ENCODE measurements at places on chromosomes 11 and 22.

- no peak for DNase-seq
Measured at GRCh38 chr11:69252490-69252837, 41.5 kb upstream of the MYEOV start.

- no peak for DNase-seq
Measured at GRCh38 chr11:3877364-3878257, 22.1 kb downstream of the STIM1 start.

GRCh38 chr11:37978647-37979046 lies 1380.6 kb upstream of the RAG2 start:
- no peak for DNase-seq

GRCh38 chr11:120778685-120779490 lies 245.0 kb upstream of the TBCEL start:
- DNase-seq: no peak

DNA sequence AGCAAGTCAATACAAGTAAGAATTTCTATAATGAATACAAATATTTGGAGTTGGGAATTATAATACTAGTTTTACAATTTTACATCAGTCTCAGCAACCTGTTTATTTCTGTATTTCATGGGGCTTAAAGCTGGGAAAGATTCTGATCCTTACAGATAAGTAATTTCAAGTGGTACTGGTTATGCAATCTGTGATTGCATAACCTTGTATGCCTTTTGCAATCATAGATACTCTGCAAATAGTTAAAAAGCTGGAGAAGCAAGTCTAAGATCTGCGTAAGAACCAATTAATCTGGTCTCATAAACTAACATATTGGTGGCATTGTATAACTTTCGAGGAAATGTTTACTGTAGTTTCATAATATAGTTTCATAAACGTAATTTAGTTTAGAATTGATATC lies 198.3 kb upstream of the PGR start:
- DNase-seq: no peak

GRCh38 chr11:6745465-6746015 lies 26.2 kb downstream of the OR2AG2 start:
- DNase-seq: no peak

DNA sequence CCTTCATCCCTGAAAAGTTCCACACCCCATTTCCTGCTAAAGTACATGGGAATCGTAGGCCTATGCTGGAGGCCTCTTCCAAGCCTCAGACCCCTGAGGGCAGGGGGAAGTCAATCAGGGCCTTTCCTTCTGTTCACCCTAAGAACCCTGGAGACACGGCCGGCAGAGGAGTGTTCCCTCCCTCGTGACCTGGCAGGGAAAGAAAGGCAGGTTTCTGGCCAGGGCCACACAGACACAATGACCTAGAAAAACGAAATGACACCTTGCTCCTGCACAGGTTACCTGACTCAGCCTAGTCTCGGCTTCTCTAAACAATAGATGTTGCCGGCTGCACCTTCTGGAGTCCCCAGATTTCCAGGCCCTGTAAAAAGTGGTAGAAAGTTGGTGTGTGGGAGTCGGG lies 60.6 kb upstream of the CADM1 start:
- DNase-seq: no peak

DNA sequence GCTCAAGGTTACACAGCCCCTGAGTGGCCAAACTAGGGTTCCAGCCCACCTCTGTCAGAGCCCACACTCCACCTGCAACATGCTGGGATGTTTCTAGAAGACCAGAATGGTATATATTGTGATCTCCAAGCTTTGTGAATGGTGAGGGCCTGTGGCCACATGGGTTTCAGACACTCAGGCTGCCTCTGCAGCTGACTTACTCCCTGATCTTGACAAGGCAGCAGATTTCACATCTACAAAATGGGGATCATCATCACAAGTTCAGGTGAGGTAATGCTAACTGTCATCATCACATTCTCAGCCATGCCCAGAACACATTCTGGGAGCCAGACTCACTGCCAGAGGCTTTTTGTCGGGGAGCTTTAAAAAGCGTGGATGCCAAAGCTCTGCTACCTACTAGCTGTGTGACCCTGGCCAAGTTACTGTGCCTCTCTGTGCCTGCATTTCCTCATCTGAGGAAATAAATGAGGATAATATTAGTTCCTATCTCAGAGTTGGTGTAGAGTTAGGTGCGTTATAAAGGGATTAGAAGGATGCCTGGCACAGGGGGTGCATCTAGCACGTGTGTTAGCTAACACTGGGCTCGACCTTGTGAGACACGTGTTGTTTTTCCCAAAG lies 24.9 kb upstream of the WNT11 start:
- DNase-seq: no peak

GRCh38 chr11:126547161-126547560 lies 191.7 kb downstream of the ST3GAL4 start:
- DNase-seq: no peak

DNA sequence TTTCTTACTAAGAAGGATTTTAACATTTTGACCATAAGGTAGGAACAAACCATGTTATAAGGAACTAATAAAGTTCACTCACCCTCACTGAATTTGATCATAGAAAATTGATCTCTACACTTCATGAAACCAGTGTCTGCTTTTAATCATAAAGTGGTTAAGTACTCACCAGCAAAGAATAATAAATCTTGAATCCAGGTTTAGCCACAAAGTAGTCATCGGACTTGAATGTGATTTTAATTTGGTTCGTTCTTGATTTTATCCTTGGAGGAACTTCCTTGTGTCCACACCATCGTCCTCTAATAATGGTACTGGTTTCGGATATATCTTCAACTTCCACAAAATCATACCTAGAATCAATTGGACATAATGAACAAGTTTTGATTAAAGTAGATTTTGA lies 40.5 kb upstream of the DDI1 start:
- no peak for DNase-seq

DNA sequence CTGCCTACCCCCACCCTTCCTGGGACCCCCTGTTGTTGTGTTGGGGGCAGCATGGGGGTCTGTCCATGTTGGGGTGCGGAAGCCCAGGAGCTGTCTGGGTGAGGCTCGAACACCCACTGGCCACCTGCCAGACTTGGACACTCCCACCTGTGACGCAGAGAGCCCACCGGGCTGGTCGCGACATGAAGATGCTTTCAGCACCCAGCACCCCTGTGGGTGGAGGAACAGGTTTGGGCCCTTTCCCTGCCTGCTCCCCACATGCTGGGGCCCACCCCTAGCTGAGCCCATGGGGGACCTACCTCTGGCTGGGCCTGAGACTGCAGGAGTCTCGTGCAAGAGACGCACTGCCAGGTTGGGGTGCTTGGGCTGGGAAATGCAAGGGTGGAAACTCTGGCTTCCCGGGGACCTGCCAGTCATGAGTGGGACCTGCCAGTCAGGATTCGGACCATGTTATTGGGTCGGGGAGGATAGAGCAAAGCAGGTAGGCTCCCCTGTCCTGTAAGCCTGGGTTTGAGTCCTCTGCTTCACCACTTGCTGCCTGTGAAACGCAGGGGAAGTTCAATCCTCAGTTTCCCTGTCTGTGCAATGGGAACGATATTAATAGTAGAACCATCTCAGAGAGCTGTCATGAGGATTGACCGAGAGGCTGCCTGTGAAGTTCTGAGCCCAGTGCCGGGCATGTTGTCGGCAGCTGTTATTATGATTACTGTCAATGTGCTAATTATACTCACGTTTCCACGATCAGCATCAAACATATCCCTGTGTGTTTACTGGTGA lies 24.1 kb downstream of the KIAA1671 start:
- DNase-seq: no peak

DNA sequence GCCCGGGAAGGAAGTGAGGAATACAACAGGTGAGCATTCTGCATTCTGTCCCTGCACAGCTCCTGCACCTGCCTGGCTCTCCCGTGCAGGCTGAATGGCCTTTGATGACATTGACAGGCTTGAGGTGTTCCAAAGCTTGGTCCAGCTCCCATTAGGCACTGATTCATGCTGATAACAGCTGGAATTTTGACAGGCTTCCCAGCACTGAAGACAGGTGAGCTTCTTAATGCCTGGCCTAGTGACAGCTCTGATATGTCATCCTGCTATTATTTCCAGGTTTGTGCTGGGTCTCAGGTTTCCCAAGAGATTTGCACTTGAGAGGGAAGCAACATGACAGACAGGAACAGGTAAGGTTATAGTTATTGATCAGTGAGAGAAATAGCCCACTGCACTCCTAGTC lies 58.0 kb upstream of the MTNR1B start:
- no peak for DNase-seq

- DNase-seq: peak; percentile 63
Measured at GRCh38 chr11:65433657-65434056, 11.1 kb downstream of the NEAT1 start.

DNA sequence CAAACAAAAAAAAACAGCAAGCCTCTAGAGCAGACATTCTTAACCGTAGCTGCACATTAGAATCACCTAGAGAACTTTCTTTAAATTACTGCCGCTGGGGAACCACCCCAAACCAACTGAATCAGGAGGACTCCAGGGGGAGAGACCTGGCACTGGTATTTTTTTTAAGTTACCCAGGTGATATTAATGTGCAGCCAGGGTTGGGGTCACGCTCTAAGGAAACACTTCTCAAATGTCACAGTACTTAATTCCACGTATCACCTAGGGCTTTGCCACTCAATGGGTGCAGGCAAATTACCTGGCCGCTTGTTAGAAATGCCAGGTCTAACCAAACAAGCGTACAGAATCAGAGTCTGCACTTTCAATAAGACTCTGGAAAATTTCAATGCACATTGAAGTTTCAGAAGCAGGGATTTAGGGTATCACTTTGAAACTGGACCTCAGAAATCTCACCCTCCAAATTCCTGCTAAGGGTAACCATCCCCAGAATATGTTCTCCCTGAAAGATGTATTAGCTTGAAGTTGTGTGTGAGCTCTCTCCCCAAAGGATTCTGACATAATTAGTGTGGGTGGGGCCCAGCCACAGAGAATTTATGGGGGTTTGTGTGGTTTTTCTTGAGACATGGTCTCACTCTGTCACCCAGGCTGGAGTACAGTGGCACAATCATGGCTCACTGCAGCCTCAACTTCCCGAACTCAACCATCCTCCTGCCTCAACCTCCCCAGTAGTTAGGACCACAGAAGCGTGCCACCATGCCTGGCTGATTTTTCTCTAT lies 12.7 kb upstream of the ISX start:
- DNase-seq: no peak

DNA sequence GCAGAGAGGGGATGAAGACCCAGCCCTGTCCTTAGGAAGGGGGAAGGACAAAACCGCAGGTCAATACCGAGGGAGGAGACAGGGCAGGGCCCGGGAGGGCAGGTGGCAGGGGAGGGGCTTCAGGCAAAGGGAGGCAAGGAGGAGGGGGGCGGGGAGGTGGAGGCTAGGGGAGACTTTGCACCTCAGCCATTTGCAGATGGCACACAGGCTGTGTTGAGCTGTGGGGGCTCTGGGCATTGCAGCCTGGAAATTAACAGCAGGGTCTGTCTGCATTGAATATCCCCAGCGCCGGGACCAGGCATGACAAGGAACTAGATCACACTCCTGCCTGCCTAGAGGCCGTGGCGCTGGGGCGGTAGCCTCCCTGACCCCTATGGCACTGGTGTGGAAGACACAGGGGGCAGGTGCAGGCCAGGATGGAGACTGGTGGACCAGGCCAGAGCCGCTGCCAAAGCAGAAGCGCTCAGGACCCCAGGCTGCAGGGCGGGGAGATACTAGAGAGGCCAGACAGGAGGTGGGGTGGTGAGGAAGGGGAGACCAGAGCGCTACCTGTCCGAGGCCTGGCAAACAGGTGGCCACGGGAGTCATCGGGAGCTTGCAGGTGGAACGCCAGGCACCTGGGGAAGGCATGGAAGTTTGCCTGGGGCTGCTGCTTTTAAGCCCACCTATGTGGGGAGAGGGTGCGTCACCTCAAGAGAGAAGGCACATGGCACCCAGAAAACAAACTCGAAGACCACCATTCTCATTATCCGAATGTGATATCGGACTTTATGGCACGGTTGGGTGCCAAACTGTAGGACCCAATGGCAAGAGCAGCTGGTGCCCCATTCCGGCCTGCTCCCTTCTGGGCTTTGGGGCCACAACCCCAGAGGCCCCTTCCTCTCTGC lies 11.5 kb downstream of the CBX6 start:
- no peak for DNase-seq

GRCh38 chr22:19822301-19823117 lies 32.2 kb downstream of the GNB1L start:
- DNase-seq: peak; percentile 65

GRCh38 chr11:17611503-17612220 lies 64.6 kb downstream of the OTOG start:
- no peak for DNase-seq

- DNase-seq: no peak
Measured at GRCh38 chr22:17705546-17705945, 67.0 kb downstream of the BCL2L13 start.

- DNase-seq: no peak
Measured at GRCh38 chr11:129853518-129854231, 38.0 kb downstream of the TMEM45B start.

DNA sequence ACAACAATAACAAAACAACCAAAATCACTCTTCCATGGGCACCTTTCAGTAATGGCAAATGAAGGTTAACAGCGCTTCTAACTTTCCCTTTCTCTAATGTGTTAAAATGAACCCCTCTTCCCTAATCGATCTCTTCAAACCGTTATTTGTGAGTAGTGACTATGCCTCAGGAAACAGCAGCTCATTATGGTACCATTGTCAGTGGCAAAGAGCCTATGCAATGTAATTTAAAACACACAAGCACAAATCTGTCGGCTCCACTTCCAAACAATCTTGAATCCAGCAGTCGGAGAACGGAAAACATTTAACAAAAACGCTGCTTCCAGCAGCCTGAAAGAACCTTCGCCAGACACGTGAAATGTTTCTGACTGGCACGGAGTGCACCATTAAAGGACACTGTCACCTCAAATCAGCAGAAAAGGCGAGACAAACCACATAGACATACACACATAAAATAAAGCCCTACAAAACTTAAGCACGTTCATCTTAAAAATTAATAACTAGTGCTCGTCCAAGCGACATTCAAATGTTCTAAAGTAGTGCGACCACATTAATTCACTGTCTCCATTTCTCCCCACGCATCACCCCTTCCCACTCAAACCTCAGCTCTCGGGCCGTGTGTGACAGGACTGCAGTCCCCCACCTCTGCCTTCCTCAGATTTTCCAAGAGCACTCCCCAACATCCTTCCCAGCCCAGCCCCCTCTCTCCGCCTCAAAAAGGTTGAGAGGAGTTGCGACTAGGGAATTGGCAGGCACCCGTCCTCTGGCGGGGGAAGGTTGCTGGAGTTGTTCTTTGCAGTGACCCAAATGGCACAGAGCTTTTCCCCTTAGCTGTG lies 748 bp downstream of the RAB30 start:
- DNase-seq: peak; percentile 80

DNA sequence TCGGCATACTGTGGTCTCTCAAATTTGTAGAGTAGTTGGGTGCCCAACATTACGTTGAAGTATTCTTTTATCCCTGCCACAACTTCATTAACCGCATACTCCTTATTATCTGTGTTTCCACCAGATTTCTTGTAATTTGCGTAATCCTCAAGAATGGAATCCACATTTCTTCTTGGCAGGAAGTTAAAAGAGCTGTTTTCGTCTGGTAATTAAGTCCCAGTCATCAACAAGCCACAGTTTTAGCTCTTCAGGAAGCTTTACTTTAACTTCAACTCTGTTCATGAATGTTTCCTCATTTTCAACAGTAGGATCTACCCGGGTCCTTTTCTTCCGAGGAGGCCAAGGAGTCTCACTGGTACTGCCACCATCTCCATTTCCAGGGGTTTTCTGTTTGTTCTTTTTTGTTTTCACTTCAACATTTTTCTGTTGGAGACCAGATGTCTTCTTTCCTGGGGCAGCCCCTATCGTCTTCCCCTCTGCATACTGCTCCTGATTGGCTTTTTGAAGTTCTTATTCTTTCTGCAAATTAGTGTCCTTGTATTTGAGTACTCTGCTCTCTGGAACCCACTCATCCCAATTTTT lies 30.3 kb downstream of the PDE3B start:
- DNase-seq: no peak

GRCh38 chr11:62401811-62402210 lies 17.0 kb upstream of the SCGB1A1 start:
- DNase-seq: no peak

GRCh38 chr11:123020968-123021367 lies 39.3 kb upstream of the BSX start:
- DNase-seq: no peak
